Stimulated activated CD8-positive, alpha-beta memory T cell treated with anti-CD3 and anti-CD28 coated beads, Interleukin-7, amount 100 ng/mL, for 1 hour (primary cell): ENCODE measurements at places on chromosomes 3 and 15.

DNA sequence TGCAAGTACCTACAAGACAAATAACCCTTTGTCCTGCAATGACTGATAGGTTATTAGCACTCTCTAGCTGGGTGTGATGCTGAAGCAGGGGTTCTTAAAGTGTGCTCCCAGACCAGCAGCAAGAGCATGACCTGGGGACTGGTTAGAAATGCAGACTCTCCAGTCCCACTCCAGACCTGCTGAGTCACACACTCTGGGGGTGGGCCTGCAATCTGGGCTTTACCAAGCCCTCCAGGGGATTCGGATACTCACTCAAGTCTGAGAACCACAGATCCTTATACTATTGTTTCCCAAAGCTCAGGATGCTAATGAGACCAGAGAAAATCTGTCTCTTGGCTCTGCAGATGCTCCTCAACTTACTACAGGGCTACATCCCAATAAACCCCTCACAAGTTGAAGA, 142.1 kb upstream of the RAD18 start:
- DNase-seq, result no peak

GRCh38 chr15:56653787-56654186, 79.5 kb downstream of the ZNF280D start:
- no peak for DNase-seq

DNA sequence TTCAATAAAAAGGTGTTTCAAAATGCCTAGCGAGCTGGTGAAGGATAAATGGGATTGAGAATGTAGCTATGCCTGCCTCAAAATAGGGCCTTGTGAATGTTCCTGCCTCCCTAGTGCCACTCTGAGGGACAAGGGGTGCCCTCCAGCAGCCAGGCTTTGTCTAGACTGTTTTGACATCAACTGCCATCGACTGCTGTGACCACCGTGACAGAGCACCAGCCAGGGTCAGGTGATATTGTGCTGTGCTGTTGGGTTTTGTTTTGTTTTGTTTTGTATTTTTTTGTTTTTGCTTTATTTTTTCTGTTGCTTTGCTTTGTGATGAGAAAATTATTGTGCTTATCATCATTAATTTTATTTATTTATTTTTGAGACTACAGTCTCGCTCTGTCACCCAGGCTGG, 144.8 kb downstream of the SMAD6 start:
- no peak for DNase-seq

- no peak for DNase-seq
Observed at GRCh38 chr3:87435926-87436620, 159.7 kb upstream of the POU1F1 start.

- no peak for DNase-seq
Observed at GRCh38 chr15:49817100-49817499, 196.3 kb downstream of the DTWD1 start.

- no peak for DNase-seq
Observed at GRCh38 chr15:59447367-59447766, 9.4 kb downstream of the FAM81A start.

DNA sequence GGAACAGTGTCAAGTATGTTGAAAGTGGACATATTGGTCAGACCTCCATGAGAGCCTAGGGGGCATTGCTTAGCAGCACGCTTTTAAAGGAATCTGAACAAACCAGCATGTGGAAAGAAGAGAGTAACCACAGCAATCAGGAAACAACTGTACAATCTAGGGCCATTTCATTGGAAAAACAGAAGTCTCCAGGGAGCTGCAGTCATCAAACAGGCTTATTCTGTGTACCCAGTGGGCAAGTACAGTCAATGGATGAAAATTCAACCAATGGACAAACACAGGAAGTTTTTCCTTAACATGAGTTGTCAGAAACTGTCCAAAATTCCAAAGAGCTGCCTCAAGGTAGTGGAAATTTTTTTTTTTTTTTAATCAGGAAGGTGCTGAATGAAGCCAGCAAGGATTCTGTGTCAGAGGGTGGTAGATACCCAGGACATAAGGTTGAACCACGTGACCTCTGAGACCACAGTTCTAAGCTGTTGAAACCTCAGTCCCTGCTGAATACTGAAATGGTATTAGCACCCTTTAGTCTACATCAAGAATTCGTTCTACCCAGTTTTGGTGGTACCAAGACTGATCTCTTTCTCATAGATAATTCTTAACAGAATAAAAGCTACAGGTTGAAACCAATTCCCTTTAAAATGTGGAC, 4.4 kb upstream of the DLG1 start:
- DNase-seq, result no peak

GRCh38 chr3:100076731-100077529, 37.4 kb downstream of the FILIP1L start:
- DNase-seq, result no peak

GRCh38 chr15:68352401-68353062, 75.0 kb downstream of the FEM1B start:
- no peak for DNase-seq

GRCh38 chr3:195040094-195040493, 230.9 kb downstream of the XXYLT1 start:
- DNase-seq, result no peak

DNA sequence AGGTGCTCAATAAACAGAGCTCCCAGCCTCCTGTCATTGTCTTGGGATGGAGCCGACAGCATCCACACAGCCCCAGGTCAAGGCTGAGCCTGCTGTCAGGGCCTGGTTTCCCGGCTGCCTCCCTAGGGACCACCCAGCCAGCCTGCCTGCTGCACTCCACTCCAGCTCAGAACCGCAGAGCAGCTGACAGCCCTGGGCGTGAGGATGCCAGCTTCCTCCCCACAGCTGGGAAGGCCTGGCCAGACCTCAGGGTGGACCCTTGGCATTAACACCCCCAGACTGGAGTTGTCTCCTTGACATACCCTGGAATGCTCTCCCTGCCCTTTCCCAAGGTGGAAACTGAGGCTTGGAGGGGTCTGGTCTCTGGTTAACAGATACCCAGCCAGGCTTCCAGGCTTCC, 112.0 kb downstream of the WNT7A start:
- no peak for DNase-seq

DNA sequence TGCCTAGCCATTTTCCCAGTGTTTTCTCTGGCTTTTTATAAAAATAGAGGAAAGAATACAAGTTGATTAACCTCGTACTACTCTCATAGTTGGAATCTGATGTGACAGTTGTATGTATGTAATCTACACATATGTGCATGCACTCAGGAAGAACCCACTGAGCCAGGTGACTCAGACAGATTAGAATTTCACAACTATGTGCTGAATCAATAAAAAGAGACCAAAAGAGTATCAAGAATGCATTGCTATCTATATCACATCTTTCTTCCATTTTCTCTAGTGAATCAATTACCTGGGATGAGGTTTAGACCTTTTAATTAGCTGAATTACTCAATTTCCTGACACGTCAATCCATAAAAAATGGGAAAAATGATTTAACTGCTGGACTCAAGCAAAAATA, 319.3 kb upstream of the ATP10A start:
- no peak for DNase-seq

DNA sequence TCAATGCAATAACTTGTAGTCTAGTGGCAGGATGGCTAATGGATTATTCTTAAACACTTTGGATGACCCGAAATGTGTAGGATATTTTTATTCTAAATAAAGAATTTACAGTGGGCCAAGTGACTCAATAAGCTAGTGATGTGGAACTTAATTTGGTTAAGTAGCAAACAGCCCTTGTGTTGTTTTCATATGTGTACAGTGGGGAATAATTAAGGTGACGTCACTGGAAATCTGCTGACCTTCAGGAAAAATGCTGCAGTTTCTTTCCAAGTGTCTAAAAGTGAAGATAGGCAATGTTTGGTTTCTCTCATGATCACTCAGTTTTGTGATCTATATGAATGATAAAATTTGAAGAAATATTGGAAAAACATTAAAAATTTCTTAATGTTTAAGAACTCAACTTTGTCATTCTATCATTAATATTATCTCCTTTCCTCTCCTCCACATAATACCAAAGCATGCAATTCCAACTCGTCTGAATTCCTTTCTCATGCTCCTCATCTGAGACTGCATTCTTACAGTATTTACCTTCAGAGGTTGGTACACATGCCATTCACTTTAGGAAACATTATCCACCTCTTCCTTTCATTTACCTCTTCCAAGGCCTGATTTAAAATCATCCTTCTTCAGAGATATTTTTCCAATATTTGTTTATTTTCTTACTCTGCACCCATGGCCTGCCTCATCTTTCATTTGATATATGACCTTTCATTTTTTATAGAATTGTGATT, 414.6 kb upstream of the ARPP21 start:
- no peak for DNase-seq

- DNase-seq, result no peak
Observed at GRCh38 chr15:88695101-88695500, 56.3 kb downstream of the ISG20 start.

DNA sequence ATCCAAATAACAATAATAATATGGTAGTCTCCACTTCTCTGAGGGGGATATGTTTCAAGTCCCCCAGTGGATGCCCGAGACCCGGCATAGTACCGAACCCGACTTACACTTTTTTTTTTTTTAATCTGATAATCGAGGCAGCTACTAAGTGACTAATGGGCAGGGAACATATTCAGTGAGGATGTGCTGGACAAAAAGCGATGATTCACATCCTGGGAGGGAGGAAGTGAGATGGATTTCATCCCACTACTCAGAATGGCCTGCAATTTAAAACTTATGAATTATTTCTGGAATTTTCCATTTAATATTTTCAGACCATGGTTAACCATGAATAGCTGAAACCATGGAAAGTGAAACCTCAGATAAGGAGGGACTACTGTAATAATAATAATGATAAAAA, 49.5 kb upstream of the SELENOK start:
- no peak for DNase-seq

GRCh38 chr15:52481915-52482314, 46.8 kb downstream of the MYO5A start:
- no peak for DNase-seq

GRCh38 chr3:140013220-140013619, 78.2 kb downstream of the CLSTN2 start:
- DNase-seq, result no peak

DNA sequence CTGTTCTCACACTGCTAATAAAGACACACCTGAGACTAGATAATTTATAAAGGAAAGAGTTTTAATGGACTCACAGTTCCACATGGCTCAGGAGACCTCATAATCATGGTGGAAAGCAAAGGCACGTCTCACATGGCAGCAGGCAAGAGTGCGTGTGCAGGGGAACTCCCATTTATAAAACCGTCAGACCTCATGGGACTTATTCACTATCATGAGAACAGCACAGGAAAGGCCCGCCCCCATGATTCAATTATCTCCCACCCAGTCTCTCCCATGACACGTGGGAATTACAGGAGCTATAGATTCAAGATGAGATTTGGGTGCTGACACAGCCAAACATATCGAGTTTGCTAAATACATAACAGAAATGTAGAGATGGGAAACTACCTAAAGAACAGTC, 39.5 kb upstream of the DGKG start:
- no peak for DNase-seq

DNA sequence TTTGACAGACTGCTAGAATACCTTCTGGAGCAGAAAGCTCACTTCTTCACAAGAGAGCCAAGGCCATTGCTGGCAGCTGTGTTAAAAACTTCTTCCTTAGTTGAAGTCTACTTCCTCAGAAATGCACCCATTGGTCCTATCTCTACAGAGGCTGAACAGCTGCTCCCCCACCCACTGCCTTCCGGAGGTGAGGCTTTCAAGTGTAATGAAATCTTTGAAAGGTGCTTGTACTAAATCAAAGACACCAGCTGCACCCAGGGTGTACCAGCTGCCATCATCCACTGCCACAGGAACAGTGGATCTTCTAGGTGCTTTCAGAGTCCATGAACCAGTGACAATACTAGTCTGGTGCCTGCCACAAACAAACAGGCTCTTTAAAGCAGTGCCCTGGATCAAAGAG, 26.4 kb upstream of the HERC1 start:
- peak; percentile 7 for DNase-seq

DNA sequence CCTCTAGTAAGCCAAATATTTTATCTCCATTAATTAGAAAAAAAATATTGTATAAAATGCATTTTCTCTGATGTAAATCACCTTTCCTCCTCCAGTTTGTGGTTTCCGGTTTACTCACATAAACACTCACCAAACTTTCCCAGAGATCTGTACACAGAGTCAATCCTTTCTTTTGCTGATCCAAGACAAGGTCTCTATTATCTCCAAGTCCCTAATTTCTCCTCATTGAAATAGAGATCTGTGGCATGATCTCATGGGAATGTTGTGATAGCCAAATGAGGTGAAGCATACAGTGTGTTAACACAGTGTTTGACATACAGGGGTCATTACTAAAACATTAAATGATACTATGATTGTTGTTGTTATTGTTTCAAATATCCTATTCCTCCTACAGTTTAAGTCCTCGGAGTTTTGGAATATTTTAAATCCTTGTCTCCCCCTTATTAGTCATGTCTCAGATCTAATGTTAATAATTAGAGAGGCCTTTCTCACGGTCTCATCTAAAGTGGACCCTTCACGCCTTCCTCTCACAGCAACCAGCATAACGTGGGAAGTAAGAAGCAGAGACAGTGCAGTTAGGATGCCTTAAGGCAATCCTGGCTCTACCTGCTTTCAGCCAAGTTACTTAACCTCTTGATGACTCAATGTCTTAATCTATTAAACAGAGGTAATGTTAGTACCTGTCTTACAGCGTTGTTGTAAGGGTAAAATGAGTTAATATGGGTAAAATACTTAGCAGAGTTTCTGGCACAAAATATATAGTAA, 333.3 kb downstream of the GRM7 start:
- no peak for DNase-seq

- no peak for DNase-seq
Observed at GRCh38 chr15:88126695-88127431, 129.7 kb downstream of the NTRK3 start.

- DNase-seq, result no peak
Observed at GRCh38 chr3:100780071-100780622, 70.9 kb downstream of the TFG start.

GRCh38 chr3:52298149-52299098, 10.8 kb downstream of the GLYCTK start:
- no peak for DNase-seq

DNA sequence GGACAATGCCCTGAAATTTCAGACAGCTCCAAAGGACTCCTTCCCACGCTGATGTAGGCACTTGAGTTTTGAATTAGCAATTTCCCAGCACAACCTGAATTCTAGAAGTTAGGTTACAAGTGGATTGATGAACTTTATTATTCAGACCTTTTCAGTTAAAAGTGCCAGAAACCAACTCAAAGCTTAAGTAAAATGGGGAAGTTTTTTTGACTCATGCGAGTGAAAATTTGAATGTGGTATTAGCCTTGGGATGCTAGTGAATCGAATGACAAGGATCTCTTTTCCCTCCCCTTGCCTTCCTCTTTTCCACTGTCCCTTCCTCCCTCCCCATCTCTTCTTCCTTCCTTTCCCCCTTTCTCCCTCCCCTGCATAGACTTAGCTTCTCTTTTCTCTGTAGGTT, 295.1 kb upstream of the PROK2 start:
- no peak for DNase-seq

GRCh38 chr3:46903341-46904302, 26.1 kb downstream of the PTH1R start:
- no peak for DNase-seq
